ENCODE measurements at places on chromosomes 3 and 15.

DNA sequence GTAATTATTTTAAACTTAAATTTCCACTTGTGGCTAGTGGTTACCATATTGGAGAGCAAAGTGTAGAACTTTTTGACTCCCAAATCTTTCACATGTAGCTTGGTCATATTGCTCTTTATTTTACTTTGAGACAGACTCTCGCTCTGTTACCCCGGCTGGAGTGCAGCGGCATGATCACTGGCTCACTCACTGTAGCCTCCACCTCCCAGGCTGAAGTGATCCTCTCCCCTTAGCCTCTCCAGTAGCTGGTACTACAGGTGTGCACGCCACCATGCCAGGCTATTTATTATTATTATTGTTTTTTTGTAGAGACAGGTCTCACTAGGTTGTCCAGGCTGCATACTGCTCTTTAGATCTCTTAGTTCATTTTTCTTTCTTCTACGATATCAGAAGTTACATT is 3.9 kb downstream of the FNDC3B start:
- no peak for DNase-seq

DNA sequence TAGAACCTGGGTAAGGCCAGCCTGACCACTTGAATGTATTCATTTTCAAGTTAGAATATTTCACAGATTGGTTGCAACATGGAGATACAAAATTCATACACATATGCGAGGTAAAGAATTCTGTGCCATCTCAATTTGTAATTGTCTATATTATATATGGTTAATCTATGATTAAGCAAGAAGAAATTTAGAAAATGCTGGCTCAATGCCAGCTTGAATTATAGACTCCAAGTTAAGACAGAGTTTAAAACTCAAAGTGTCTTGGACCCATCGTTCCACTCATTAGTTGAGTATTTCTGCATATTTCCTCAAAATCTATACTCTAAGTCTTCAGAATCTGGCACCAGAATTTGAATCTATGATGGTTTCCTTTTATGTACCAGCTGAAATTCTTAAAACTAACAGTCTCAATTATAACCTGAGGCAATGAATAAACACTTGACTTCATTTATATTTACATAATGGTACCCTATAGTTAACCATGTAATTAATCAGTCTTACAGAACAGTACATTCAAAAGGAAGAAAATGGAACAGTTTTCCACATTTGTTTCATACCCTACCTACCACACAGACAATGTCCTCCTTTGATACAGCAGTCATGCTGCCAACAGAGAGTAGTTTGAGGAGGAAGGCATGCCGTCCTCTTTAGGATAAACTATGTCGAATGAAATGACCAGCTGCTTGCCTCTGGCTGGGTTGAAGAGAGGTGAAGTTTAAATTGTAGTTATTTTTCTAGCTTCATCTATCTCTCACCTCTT is 95.7 kb downstream of the CD47 start:
- no peak for DNase-seq

- DNase-seq = no peak
These were observed 9.1 kb downstream of the CLPX start for GRCh38 chr15:65176056-65176455.

DNA sequence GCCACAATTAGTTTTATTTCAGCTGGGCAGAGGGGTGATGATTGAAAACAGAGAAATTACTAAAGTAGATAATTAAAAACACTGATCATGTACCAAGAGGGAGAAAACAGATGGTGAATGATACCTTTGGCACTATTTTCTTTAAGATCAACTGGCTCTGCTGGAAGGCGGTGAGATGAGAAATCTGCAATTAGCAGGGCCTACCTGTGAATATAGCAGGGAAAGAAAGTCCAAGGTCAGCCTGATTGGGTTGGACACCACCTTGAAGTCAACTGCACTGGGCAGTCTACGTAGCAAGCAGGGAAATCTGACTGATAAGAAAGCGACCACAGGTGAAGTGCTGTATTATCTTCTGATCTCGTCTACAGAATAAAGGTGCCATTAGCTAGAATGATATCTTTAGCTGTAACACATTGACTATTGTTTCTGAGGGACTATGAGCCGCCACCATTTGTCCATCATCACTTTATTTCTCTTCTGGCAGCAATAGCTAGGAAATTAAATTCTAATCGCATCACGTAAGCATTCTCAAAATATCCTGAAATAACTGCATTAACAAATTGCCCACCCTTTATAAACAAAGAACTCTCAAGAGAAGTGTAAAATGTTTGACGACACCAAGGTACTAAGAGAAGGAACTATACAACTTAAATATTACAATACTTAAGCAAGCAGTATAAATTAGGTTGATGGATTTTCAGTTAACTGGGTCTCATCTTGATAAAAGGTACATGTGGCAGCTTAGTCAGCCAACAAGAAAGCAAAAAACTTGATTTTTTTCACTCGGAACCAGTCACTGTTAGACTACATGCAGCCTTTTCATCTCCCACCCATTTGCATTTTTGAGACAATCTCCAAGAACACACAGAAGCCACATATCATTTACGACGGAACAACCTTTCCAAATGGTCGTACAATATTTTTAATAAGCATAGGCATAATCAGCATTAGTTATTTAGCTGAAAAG is 1.3 kb downstream of the NEDD4 start:
- DNase-seq = no peak

- no peak for DNase-seq
These were observed 165.0 kb downstream of the FRMD5 start for GRCh38 chr15:44029940-44030568.

GRCh38 chr3:150786791-150787190 is 23.8 kb upstream of the SIAH2 start:
- DNase-seq = no peak

- DNase-seq = no peak
These were observed 13.4 kb downstream of the ITPR1 start for GRCh38 chr3:4506559-4507023.

DNA sequence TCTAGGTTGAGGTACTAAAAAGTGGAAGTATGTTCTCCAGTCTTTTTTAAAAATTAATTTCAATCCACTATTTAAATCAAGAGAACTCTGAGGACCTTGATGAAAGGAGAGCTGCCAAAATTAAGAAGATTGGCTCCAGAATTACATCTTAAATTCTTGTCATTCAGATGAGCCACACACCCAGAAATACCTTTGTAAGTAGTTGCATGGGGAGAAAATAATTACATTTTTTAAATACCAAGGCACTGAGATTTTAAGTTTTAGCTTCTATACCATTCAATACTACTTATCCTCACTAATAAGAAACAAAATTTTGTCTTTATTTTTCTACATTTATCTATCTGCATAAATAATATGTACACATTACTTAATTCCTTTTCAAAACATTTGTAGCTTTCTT is 1132.8 kb downstream of the OTOL1 start:
- DNase-seq = no peak

DNA sequence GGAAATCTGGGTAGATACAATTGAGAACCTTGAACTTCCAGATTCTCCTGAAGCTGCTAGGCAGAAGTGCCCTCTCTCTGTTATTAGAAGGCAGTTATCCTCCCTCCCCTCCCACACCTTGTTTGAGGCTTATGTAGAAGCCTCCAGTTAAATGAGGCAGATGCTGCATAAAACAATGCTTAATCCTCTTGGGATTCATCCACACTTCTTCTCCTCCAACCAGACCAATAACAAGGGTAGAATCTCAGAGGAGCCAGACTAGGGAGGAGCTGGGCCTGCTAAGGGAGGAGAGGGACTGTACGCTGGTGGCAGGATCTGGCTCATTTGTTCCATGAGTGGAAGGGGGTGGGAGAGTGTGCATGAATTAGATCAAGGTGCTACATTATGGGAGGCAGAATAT is 88.3 kb upstream of the PRR23C start:
- DNase-seq = peak; percentile 45

DNA sequence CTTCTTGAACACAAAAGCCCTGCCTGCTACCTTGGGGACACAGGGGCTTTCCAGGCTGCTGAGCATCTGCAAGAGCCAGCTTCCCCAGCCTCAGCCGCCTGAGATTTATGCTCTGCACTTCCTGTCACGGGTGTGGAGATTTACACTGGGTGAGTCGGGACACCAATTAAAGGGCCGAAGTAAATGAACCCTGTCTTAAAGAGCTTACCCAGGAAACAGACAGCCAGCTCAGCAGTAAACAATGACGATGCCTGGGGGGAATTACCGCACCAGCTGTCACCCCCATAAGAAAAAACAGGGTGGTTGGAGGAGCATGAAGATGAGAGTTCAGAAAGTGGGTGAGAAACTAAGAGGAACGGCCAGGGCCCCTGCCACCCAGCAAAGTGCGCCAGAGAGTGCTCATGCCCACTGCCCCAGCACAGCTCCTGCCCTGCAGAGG is 37.5 kb upstream of the IQSEC1 start:
- DNase-seq = no peak

GRCh38 chr15:64701482-64702184 is 73.8 kb downstream of the RBPMS2 start:
- no peak for DNase-seq

DNA sequence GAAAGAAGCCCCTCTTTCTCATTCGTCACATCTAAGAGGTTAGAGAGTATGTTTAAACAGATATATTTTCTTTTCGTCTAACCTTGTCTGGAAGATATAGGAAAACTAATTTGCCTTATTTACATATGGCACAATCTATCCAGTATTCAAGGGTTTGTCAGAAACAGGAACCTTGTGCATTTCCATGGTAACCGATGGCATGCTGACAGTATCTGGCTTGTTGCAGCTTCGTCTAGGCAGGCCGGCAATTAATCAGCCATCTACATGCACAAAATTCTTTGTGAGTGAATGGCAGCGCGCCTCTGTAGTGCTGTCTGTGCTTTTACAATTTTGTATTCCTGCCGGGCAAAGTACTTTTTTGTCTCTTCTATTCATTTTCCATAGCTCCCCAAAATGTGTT is 294.0 kb upstream of the SOX2 start:
- no peak for DNase-seq

- no peak for DNase-seq
These were observed 17.9 kb downstream of the ARHGEF3 start for GRCh38 chr3:56783644-56784447.

DNA sequence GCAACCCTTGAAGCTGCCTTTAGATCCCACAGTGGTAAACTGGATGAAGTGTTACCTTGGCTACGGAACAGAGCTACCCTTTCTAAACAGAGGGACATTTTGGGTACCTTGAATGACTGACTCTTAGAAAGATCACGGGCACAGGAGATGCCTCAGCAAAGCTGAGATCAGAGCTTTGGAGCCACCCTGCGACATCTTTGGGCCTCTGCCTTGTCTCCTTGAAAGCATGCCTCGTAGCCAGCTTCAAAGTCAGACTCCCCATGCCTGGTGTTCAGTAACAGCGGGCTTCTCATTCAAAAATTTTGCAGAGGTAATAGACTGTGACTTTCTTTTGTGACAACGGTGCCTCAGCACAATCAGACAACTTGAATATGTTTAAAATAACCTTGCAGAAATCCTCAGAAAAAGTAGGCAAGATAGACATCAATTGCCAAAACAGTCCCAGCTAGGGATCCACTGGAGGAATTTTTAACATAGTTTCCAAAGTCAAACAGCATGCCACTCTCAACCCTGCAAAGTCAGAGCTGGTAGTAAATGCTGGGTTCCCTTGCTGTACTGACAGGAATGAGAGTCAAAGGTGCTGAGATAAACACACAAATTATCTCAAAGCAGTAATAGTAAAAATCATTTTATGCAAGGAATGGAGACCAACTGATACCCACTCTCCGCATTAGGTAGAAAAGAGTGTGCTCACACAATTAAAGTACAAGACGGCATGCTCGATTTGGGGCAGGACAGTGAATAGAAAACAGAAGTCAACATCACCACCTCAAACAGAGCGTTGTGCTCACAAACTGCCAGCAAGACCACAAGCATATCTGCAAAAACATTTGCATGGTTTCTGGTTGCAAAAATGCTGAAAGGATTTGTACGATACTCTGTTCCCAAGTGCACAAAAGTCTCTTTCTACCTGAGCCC is 82.1 kb downstream of the MYO1E start:
- DNase-seq = no peak

- no peak for DNase-seq
These were observed 55.8 kb downstream of the TRPC1 start for GRCh38 chr3:142779591-142779990.

- no peak for DNase-seq
These were observed 94.1 kb downstream of the C3orf70 start for GRCh38 chr3:185058796-185059195.

GRCh38 chr3:189902230-189903186 is 218.2 kb downstream of the P3H2 start:
- DNase-seq = no peak
